ENCODE measurements at places on chromosomes 6 and 20.
A peak's percentile ranks its signal among the peaks of the same experiment; 100 is the strongest.

- peak; percentile 43 for DNase-seq
Observed at GRCh38 chr20:63740627-63741353, 1.2 kb downstream of the SLC2A4RG start.

DNA sequence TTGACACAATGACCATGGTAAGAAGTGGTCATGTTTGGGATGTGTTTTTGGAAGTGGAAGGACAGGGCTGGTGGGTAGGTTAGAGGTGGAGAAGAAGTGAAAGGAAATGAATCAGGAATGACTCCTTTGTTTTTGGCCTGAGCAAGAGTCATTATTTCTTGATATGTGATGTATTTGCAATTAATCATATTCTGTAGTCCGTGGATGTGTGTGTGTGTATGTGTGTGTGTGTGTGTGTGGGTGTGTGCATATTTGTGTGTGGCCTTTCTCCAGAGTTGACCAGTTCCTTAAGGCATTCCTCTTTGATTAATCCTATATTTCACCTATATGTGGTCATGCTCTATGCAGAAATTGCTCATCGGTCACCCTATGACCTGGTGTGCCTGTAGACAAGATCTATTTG lies 130.7 kb downstream of the UTRN start:
- no peak for DNase-seq

DNA sequence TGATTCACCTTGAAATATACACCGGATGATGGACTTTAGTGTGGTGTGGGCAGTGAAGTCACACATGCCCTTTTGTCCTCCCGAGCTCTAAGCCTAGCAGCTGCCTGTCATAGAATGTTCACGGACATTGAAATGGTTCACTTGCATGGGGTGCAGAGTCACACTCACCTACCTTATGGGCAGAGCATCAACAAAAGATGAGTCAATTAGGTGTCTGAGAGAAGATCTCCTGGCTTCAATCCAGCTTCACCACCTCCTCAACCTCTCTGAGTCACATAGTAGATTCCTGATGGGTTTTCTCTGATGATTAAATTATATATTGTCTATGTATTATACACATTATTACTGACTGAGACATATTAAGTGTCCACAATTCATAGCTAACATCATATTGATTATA lies 48.1 kb upstream of the HLA-E start:
- no peak for DNase-seq

DNA sequence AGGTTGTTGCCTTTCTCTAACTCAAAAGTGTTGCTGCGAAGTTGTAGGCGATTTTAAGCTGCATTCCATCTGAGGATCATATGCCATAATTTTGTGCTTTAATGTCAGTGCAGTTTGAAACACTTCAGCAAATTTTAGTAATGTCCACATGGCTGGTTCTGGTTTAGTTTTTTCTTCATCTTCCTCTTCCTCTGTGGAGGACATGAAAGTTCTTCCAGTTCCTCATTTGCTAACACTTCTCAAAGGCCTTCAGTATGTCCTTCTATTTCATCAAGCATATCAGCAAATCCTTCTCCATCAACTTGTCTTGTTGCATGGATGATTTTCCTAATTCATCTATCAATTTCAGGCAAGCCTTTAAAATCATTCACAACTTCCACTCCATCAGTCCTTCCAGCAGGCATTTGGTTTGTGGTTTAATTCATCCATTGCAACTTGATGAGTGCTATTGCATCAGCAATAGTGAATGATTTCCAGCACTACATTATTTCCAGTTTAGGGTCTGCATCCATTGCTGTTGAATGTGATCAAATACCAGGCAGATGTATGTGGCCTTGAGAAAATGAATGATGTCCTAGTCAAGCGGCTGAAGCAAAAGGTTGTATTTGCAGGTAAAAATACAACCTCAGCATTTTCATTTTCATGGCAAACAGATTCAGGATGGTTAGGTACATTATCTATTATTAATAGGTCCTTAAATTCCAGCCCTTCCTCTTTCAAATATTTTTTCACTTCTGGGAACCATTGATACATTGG lies 20.2 kb downstream of the SHLD1 start:
- DNase-seq, result no peak

DNA sequence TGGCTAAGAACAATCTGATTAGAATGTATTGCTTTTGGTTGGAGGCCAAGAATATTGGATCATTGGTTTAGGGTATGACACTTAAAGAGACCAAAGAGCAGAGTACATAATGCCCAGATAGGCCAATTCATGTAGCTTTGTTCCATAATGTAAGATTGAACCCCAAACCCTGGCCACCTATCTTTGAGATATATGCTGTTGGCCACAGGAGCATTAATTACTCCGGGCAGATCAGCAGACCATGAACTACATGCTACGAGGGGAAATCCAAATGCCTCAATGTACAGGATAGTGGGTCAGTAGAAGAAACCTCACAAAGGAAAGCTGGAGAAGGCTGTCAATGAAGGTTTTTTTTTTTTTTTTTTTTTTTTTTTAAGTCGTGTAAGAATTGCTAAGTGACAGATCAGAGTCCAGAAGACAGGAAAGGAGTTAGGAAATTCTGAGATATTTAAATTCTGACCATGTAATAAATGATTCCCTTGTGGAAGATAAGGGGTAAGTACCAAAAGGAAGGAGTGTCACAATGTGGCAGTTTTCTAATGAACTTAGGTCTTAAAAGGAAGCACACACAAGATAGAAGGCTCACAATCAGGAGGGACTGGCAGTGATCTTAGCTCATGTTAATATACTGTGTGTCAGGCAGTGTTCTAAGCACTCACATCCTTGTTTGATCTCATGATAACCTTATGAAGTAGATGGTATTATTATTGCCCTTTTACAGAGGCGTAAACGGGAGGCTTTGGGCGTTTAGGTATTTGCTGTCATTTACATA lies 61.4 kb downstream of the CARMIL1 start:
- no peak for DNase-seq

GRCh38 chr6:1481286-1481685 lies 91.9 kb downstream of the FOXF2 start:
- no peak for DNase-seq

GRCh38 chr20:36802326-36803222 lies 29.0 kb upstream of the DSN1 start:
- DNase-seq, result no peak

GRCh38 chr20:4047614-4048013 lies 32.3 kb upstream of the RNF24 start:
- no peak for DNase-seq

DNA sequence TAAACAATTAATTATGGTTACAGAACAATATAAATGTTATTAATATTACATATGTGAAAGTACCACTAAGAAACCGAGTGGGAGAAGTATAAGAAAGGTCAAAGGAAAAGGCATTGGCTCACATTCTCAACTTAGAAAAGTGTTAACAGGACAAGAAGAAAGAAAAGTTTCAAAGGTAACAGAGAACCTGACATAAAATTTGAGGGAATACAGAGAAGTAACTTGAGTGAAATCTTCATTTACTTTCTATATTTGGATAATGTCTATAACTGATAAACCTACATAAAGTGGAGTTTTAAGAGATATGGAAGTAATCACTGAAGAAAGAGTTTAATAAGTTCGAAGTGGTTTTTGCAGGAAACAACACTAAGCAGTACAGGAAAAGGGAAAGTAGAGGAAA lies 30.1 kb downstream of the REPS1 start:
- DNase-seq, result no peak

GRCh38 chr6:169291148-169291547 lies 37.5 kb upstream of the THBS2 start:
- DNase-seq, result no peak

DNA sequence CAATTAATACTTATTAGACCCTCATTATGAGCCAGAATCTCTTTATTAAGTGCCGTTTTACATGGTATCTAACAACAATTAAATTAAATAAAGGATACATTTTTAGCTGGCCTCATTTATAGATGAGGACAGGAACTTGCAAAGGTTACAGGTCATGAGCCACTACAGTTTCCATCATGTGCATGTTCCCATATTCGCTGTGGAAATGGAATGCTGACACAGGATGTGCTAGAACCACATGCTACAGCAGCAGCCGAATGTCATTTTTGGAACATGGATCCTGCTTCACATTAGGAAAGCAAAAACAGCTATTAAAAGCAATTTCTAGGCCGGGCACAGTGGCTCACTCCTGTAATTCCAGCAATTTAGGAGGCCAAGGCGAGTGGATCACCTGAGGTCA lies 5.9 kb downstream of the SLC18B1 start:
- DNase-seq, result no peak

GRCh38 chr6:114084327-114084890 lies 113.5 kb upstream of the HDAC2 start:
- no peak for DNase-seq

DNA sequence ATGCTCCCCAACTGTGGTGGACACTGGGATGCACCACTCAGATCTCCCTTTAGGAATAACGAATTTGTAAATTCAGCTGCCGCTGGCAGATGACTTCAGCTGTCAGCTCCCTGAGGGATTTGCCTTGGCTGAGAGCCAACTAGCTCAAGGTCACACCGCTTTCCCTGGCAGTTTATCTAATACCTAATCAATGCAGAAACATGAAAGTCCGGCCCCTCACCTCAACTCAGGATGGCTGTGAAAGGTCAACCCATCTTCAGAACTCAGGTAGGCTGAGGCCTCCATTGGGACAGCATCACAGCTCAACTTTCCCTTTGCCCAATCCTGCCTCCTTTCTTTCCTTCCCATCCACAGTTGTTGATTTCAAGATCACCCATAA lies 22.8 kb upstream of the SCGN start:
- DNase-seq, result no peak

DNA sequence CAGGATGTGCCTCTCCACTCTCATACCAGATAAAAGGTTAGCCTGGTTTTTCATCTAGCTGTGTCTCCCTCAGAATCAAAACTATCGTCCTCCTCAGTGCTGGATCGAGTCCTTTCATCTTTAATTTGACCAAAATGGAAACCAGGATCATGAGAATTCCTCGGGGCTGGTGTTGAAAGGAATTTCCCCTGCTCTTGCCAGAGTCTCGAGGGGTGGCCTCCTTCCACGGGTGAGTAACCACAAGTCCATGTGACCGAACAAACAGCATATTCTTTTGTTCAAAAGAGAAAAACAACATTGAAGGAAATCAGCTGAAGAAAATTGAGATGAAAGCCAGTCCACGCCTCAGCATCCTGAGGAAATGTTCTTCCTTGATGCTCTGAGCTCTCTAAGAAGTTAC lies 165.9 kb upstream of the CDYL start:
- DNase-seq, result no peak

DNA sequence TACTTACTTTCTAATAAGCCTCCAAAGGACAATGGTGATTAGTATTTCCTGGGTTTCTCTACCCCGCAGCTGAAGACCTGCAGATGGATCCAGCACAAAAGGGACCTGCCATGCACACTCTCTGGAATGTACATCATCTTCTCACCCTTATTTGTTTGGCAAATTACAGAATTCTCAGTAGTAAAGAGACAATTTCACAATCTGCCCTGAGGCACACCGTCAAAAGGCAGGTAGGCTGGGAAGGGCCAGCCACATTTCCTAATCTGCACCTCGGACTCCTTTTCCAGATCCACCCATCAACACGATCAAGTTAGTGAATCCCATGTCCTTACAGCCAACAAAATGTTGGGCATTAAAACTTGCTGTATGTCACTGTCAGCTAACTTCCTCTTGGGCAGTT lies 4.9 kb downstream of the OVOL2 start:
- no peak for DNase-seq

- DNase-seq, result no peak
Observed at GRCh38 chr6:170473301-170473717, 79.8 kb downstream of the PSMB1 start.

- DNase-seq, result no peak
Observed at GRCh38 chr6:150046943-150047342, 21.6 kb upstream of the RAET1L start.

GRCh38 chr6:169293196-169293595 lies 39.5 kb upstream of the THBS2 start:
- DNase-seq, result no peak

DNA sequence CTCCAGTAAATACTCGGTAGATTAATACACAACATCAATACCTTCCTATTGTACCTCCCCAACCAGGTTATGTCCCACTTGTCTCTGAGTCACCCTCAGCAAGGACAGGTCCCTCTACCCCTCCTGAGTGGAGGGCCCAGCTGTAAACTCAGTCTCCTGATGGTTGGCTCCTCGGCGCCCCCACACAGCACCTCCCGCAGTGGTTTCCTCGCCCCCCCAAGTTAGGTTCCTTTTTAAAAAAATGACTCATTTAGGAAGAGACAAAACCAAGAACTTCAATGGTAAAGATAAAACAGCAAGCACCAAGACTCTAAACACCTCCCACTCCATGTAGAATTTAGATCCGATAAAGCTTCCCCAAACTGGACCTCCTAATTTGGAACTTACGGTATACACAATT lies 83.5 kb downstream of the TRERF1 start:
- peak; percentile 48 for DNase-seq

GRCh38 chr6:99614430-99615186 lies 8.0 kb downstream of the PRDM13 start:
- DNase-seq, result no peak

DNA sequence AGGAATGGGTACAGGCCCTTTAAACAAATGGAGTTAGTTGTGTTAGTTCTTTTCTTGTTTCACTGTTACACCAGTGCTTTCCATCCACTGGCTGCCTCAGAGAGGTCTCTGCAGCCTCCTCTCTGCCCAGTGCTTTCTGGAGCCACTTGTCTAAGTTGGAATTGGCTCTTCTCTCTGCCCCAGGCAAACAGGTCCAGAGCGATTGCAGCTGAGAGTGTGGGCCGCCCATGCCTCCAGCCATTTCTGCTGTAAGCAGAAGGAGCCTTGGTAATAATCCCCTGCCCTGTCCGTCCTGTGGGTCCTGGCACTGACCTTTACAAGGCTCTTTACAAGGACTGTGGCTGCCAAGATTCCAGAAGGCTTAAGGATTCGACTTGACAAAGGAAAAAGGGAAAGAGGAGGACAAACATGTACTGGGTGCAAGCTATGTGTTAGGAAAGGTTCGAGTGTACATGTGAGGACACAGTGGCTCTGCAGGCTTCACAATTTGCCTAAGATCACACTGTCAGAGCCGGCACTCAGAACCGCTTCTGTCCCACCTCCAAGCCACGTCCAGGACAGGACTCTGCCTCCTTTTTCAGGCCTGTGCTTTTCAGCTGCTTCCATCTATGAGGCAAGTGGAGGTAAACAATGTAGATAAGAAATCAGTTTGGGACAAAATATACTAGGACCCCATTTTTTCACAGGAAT lies 88.5 kb downstream of the POPDC3 start:
- DNase-seq, result no peak

DNA sequence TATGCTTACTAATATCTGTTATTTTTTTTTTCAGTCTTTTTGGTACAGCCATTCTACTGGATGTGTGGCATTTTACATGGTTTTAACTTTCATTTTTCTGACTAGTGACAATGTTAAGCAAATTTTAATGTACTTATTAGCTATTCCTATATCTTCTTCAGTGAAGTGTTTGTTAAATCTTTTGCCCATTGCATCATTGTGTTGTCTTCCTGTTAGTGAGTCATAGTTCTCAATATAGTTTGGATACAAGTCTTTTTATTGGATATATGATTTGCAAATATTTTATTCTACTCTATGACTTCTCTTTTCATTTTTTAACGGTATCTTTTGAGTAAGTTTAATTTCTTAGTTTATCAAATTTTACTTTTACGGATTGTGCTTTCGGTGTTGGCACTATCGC lies 519.4 kb downstream of the CDKAL1 start:
- DNase-seq, result no peak

- no peak for DNase-seq
Observed at GRCh38 chr6:150822932-150823331, 42.6 kb upstream of the MTHFD1L start.

All from CD8-positive, alpha-beta memory T cell (primary cell).